ENCODE measurements at places on chromosomes 13 and 19.

GRCh38 chr19:33385956-33386355, 12.4 kb downstream of the CEBPG start:
- DNase-seq: no peak

DNA sequence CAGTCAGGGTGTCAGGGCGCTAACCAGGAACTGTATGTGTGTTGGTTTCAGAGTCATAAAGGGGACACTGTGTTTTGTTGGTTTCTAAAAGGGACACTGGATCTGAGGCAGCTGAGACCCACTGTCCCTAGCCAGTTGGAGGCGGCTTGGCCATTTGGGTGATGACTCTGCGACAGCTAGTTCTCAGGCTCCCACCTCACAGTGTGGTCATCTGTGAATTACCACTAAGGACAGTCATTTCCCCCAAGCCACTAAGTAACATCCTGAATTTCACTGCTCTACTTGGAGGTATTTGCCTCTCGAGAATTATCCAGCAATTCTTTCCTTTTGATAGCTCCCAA, 51.5 kb downstream of the EPS15L1 start:
- DNase-seq: no peak

DNA sequence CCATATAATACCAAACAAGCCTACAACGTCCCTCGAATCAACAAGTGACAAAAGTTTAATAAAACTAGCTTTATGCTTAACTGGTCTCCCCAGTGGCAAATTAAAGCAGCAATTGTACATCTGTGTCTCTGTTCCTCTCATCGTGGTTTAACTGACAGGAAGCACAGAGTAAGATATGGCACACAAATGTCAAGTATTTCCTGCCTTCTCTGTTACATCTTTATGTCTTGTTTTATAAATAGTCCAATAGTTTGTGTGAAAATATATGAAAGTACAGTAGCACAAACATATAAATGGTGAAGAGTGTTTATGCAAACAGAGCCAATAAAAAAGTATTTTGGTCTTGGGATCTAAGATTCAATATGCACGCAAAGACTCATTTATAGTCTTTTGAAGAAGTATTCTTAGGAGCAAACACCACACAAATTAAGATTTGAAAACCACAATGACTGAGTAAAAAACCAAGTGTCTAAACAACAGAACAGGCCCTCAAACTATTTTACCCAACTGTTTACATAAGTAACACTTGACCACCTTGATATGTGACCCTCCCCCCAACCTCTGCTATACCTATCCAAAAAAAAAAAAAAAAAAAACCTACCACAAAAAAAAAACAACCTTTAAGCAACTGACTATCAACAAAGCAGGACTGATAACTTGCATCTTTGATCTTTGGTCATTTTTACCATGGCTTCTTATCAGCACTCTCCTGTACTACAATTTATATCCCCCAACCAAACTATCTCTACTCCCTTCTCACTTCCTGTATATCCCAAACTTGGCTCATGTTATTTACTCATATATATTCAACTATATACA, 14.0 kb downstream of the ELF1 start:
- no peak for DNase-seq

- peak; percentile 76 for DNase-seq
Observed at GRCh38 chr19:1592024-1592754, 476 bp downstream of the MBD3 start.

All from hypothalamus (tissue), 51 donors.